NCI-H69 (cell line): ENCODE measurements at places on chromosomes 1 and 21.
A peak's percentile ranks its signal among the peaks of the same experiment; 100 is the strongest.

GRCh38 chr21:18249672-18250071 is 5.0 kb downstream of the CHODL start:
- DNase-seq, result peak; percentile 83

DNA sequence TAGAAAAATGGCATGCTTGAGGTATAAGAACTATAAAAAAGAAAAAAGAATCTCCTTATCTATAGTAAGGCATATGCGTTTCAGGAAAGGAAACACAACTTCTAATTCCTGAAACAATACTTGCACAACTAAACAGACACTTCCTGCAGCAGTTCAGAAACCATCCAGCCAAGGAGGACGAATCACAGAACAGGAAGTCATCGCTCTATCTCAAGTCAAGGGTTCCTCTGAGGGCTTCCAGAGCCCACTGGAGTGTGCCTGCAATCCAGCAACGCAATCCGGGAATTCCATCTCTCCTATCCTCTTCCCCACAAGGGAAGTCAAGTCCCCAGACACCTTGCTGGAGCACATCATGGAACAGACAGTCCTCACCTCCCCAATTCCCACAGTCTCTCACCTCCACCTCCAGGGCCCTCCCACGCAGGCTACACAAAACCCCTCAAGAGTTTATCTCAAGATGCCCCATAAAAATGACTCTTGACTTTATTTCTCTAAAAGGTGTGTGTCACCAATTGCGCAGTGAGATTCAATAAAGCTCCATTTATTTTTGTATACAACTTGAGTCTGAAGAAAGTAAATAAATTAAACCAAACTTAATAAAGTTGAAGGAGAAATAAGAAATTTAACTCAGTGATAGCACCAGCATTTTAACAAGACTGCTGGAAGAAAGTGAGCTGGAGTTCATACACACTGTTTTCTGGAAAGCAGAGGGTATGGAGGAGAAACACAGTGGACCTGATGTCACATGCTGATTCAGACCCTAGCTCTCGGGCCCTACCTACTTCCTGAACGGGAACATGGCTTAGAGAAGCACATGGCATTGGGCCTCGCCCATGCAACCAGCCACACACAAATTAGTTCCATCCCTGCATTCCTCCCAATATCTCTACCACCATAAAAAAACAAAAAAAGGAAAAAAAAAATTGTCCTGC is 39.9 kb downstream of the SIPA1L2 start:
- DNase-seq, result no peak

DNA sequence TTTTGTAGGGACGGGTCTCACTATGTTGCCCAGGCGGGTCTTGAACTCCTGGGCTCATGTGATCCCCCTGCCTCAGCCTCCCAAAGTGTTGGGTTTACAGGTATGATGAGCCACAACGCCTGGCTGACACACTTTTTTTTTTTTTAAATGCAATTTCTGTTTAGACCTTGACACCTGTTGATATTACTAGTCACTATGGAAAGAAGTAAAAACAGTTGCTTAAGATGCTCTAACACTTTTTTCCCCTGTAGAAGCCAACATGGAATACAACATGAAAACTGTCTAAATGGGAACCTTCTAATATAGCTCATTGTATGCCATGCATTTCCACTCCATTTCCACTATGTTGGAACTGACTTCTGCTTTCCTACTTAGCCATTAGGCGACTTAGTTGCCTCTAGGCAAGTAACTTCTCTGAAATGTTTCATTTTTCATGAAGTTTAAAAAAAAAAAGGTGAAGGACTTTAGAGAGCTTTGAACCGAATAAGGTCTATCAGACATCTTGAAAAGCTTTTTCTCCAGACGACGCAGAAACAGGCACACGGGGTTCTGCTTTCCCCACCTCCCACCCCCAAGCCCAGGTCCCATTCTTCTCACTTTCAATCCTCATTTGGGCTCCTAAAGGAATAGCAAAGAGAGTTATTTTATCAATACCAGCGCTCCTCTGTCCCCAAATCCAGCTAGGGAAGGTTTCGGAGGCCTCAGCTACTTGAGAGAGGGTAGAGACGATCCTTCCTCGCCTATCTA is 648 bp upstream of the DR1 start:
- peak; percentile 44 for DNase-seq

- DNase-seq, result no peak
Observed at GRCh38 chr1:186154651-186155050, 220.4 kb downstream of the TPR start.

- DNase-seq, result no peak
Observed at GRCh38 chr1:7922301-7922700, 18.3 kb downstream of the TNFRSF9 start.

DNA sequence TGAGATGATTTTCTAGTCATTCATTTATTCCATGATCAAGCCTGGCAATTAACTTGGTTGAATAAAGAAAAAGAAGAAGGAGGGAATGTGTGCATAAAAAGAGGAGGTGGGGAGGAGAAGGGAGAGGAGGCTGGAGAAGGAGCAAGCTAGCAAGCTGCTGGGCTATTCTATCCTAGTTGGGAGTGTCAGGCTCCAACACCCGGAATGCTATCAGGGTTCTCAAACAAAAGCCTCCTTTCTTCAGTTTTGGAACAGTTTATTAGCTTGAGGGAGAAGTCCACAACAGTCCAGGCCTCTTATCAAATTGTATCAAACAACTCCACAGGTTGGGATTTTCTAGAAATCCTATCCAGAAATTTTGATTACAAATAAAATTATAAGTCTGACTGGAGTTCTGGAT is 80.0 kb downstream of the BCAR3 start:
- no peak for DNase-seq
